Stimulated activated effector memory CD8-positive, alpha-beta T cell treated with anti-CD3 and anti-CD28 coated beads, Interleukin-12 subunit alpha, Interleukin-12 subunit beta, amount 100 ng/mL, for 72 hours (primary cell): ENCODE measurements at places on chromosomes 7 and 10.

- DNase-seq, result no peak
These were observed 22.4 kb downstream of the SLC25A13 start for GRCh38 chr7:96299496-96299895.

- DNase-seq, result no peak
These were observed 14.5 kb upstream of the FBXW4 start for GRCh38 chr10:101709359-101710058.

- no peak for DNase-seq
These were observed 408.7 kb upstream of the ADARB2 start for GRCh38 chr10:2145926-2146478.

GRCh38 chr7:51146816-51147586, 169.6 kb downstream of the COBL start:
- no peak for DNase-seq

- DNase-seq, result no peak
These were observed 237.4 kb downstream of the CAMK1D start for GRCh38 chr10:12586741-12587140.

DNA sequence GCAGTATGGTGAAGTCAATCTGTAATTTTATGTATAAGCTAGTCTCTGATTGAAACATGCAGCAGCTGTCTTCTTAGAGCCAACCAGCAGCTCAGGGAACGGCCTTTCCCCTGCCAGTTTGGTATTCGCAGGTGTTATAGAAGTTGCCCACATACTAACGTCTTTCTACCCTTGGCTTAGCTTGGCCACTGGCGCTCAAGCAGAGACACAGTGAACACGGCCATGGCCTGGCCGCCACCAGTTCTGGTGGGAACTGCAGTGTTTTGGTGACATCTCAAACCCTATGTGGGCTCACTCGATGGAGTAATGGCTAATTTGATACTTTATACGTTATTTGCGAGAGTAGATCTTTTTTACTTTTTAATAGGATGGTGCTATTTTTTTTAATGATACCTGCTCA, 17.1 kb downstream of the EIF4H start:
- DNase-seq, result no peak

- no peak for DNase-seq
These were observed 49.7 kb upstream of the YAE1 start for GRCh38 chr7:39516498-39516897.

GRCh38 chr7:144632724-144633123, 203.1 kb downstream of the TPK1 start:
- DNase-seq, result no peak
